Adrenal gland (tissue), 19 donors: ENCODE measurements at places on chromosomes 3 and 15.

DNA sequence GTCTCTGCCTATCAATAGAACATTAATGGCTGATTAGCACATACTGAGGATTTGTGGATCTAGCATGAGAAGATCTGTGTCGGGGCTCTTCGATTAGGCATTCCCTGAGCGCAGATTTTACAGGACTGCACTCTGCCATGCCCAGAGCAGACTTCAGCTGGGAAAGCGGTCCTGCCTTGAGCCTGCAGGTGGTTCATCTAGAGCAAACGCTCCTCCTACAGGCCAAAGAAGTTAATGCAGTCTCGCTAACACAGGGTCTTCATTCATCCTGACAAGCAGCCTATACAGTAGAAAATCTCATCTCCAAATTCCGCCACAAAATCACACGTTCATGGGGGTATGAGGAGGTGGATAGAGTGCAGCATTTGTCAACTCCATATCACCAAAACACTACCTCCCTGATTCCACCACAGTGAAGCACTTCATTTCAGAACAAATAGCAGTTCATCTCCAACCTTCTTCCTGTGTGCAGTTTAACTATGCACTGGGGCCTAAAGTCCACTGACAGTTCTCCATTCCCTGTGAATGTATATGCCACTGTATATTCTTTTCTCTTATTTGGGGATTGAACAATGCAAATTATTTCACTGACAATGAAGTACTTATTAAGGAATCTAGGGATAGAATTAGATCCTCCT lies 405.8 kb downstream of the IGSF11 start:
- peak; percentile 87 for DNase-seq
- H3K4me1 ChIP-seq: no peaks in the 10 kb centered on the region
- no peak overlapping the region for H3K27ac ChIP-seq
- no peaks in the 10 kb centered on the region for H3K27me3 ChIP-seq

GRCh38 chr15:55277715-55278114 lies 11.9 kb downstream of the RAB27A start:
- no peak for DNase-seq
- no peaks in the 10 kb centered on the region for H3K36me3 ChIP-seq
- peak overlapping the region; percentile 51 for H3K27ac ChIP-seq
- H3K27me3 ChIP-seq: no peaks in the 10 kb centered on the region

DNA sequence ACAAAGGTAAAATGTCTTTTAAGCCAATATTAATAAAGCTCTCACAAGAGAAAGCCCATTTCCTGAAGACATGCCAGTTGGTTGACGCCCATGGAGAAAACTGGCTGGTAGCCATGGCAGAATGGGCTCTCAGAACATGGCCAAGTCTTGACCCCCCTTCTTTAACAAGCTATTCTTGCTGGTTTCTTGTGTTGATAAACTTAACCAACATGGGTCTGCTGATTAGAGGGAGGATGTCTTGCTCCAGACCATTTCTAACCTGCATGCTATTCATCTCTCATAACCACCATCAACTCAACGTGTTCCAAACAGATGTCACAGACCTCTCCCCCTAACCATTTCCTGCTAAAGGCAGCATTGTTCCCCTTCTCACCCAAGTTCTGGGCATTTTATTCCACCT lies 25.7 kb downstream of the NTRK3 start:
- no peak for DNase-seq
- H3K27ac ChIP-seq: no peak overlapping the region
- no peak overlapping the region for H3K4me3 ChIP-seq
- H3K27me3 ChIP-seq: no peaks in the 10 kb centered on the region
- no peaks in the 10 kb centered on the region for H3K36me3 ChIP-seq

DNA sequence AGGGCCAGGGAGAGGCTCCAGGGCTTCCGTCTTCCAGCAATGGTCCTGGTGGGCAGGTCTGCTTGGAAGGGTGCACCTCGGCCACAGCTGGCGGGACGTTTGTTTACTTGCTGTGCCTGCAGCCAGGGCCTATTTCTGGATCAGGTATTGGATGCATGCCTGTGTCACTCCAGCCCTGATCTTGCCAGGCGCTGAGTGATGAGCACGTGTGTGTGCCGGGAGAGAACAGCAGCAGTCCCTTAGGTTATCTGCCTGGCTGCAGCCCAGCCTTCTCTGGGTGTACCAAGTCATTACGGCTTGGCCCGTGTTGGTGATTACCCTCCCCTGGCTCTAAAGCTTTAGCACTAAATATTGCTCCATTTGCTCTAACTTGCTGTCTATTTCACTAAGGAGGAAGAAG lies 14.9 kb downstream of the CCDC32 start:
- no peak overlapping the region for H3K27ac ChIP-seq
- no peak overlapping the region for H3K4me3 ChIP-seq
- no peaks in the 10 kb centered on the region for H3K36me3 ChIP-seq
- H3K27me3 ChIP-seq: no peaks in the 10 kb centered on the region
- DNase-seq: no peak
- no peaks in the 10 kb centered on the region for H3K4me1 ChIP-seq

DNA sequence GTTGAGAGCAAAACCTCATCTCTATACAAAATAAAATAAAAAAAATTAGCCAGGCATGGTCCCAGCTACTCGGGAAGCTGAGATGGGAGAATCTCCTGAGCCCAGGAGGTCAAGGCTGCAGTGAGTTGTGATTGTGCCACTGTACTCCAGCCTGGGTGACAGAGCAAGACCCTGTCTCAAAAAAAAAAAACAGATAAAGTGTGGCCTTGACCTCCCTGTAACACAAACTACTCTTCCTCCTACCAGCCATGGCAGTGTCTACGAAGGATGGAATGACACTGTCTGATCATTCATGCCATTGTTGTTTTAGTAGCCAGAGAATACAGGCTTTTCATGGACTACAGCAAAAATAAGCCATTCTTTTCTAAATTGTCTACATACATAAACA lies 117.1 kb upstream of the IQSEC1 start:
- H3K27ac ChIP-seq: no peak overlapping the region
- H3K27me3 ChIP-seq: no peaks in the 10 kb centered on the region
- no peak for DNase-seq
- peaks cover 6% of the 10 kb centered on the region for H3K4me1 ChIP-seq
- H3K36me3 ChIP-seq: no peaks in the 10 kb centered on the region

DNA sequence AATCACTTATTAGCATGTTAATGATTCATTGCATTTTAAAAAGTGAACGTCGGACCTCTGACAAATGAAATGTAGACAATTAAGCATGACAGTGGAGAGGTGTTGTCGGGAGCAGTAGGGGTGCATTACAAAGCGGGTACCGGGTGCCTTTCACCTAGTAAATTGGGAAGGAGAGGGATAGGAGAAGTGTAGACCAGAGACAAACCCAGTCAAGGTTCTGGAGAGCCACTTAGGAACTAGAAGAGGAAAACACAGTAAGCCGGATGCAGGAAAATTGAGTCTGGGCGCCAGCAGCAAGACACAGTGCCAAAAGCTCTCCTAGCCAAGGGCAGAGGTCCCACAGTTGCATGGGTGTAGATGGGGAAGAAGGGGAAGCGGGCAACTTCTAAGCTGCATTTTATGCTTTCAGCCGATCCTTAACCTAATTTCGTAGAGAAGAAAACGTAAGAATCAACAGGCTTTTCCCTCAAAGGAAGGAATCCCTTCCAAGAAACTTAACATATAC lies 3.1 kb upstream of the CERS3 start:
- no peaks in the 10 kb centered on the region for H3K4me1 ChIP-seq
- DNase-seq: no peak
- H3K27ac ChIP-seq: no peak overlapping the region
- H3K4me3 ChIP-seq: no peak overlapping the region
- H3K36me3 ChIP-seq: no peaks in the 10 kb centered on the region

- no peak for DNase-seq
- H3K4me1 ChIP-seq: peaks cover 25% of the 10 kb centered on the region
- peak overlapping the region; percentile 77 for H3K27ac ChIP-seq
- no peaks in the 10 kb centered on the region for H3K36me3 ChIP-seq
- H3K27me3 ChIP-seq: no peaks in the 10 kb centered on the region
Measured at GRCh38 chr3:97872525-97873042, 50.8 kb downstream of the CRYBG3 start.

GRCh38 chr3:72004749-72005292 lies 219.9 kb upstream of the PROK2 start:
- no peak overlapping the region for H3K4me3 ChIP-seq
- no peaks in the 10 kb centered on the region for H3K36me3 ChIP-seq
- no peaks in the 10 kb centered on the region for H3K4me1 ChIP-seq
- no peak for DNase-seq

- H3K4me3 ChIP-seq: no peak overlapping the region
- H3K27ac ChIP-seq: no peak overlapping the region
- H3K27me3 ChIP-seq: no peaks in the 10 kb centered on the region
Measured at GRCh38 chr3:126307591-126308393, 49.4 kb downstream of the KLF15 start.

- H3K4me1 ChIP-seq: no peaks in the 10 kb centered on the region
- H3K27ac ChIP-seq: no peak overlapping the region
Measured at GRCh38 chr3:99684644-99685043, 46.2 kb downstream of the COL8A1 start.

- H3K27ac ChIP-seq: no peak overlapping the region
- DNase-seq: no peak
- H3K27me3 ChIP-seq: no peaks in the 10 kb centered on the region
- H3K4me3 ChIP-seq: no peak overlapping the region
- H3K4me1 ChIP-seq: peaks cover 20% of the 10 kb centered on the region
- H3K36me3 ChIP-seq: no peaks in the 10 kb centered on the region
Measured at GRCh38 chr3:69761896-69762767, 22.9 kb downstream of the MITF start.

GRCh38 chr3:171654809-171655208 lies 155.5 kb downstream of the PLD1 start:
- DNase-seq: peak; percentile 73
- H3K4me3 ChIP-seq: no peak overlapping the region
- peaks cover 12% of the 10 kb centered on the region for H3K36me3 ChIP-seq
- peaks cover 25% of the 10 kb centered on the region for H3K4me1 ChIP-seq
- no peaks in the 10 kb centered on the region for H3K27me3 ChIP-seq

GRCh38 chr15:50358845-50359244 lies 3.8 kb upstream of the GABPB1 start:
- no peak for DNase-seq
- no peaks in the 10 kb centered on the region for H3K27me3 ChIP-seq
- H3K4me1 ChIP-seq: peaks cover 21% of the 10 kb centered on the region
- no peak overlapping the region for H3K27ac ChIP-seq

DNA sequence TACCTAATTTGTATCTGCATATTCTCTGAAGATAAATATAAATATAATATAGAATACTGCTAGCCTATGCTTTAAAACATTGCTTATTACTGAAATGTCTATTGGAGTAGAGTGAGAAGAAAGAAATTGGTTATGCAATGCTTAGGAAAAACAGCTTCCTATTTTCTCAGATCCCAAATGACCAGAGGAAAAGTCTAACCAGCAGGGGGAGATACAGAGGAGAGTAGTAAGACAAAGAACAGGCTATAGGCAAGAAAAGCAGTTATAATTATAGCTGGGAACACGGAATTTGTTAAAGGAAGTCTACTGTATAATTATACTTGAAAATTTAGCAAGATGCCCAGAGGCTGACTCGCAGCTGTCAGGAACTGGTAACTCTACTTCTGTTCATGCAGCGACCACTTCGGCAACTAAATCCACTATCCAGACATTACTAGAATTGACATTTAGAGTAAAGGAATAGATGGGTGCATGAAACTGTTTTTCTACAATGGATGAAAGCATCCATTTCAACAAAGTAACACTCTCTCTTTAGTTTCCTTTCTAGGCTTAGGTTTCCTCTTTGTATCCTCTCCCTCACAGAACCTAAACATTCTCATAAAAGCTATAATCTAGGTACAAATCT lies 97.2 kb downstream of the TBC1D5 start:
- no peak overlapping the region for H3K27ac ChIP-seq
- no peak for DNase-seq
- no peaks in the 10 kb centered on the region for H3K27me3 ChIP-seq
- no peaks in the 10 kb centered on the region for H3K4me1 ChIP-seq
- no peaks in the 10 kb centered on the region for H3K36me3 ChIP-seq

GRCh38 chr3:48431224-48432029 lies 1.5 kb upstream of the PLXNB1 start:
- H3K27ac ChIP-seq: no peak overlapping the region
- no peak overlapping the region for H3K4me3 ChIP-seq
- H3K36me3 ChIP-seq: peaks cover 20% of the 10 kb centered on the region
- peaks cover 17% of the 10 kb centered on the region for H3K4me1 ChIP-seq
- no peak for DNase-seq

DNA sequence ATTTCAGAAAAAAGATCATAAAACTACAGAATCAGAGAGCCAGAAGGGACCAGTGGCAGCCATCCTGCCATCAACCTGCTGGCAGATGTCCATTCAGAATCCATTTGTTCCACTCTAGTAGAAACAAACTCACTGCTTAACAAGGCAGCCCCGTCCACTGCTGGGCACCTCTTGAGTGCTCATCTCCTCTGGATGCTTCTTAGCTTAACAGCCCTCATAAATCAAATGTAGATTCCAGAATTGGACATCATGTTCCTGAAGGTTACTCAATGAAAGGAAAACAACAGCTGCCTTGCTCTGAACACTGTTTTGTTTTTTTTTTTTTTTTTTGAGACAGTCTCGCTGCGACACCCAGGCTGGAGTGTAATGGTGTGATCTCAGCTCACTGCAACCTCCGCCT lies 37.3 kb downstream of the ABCC5 start:
- no peak overlapping the region for H3K27ac ChIP-seq
- H3K4me3 ChIP-seq: no peak overlapping the region
- no peaks in the 10 kb centered on the region for H3K27me3 ChIP-seq
- no peaks in the 10 kb centered on the region for H3K4me1 ChIP-seq
- peaks cover 38% of the 10 kb centered on the region for H3K36me3 ChIP-seq
- DNase-seq: no peak

DNA sequence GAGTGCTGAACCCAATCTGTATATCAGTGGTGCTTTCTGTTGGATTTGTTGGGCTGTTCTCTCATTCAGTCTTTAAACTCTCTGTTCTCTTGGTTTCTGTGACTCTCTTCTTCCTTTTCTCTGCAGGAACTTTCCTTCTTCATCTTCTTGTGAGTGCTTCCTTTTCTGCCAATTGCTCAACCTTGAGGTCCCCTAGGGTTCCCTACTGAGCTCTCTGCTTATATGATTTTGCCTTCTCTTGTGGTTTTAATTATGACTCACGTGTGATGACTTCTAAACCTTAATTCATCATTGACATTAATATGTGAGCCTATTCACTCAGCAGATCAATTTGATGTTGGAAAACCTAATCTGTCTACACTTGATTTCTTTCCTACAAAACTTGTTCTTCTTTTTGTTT lies 39.4 kb downstream of the MOBP start:
- peaks cover 22% of the 10 kb centered on the region for H3K27me3 ChIP-seq
- no peak for DNase-seq
- no peaks in the 10 kb centered on the region for H3K4me1 ChIP-seq
- H3K36me3 ChIP-seq: no peaks in the 10 kb centered on the region
- H3K27ac ChIP-seq: no peak overlapping the region

DNA sequence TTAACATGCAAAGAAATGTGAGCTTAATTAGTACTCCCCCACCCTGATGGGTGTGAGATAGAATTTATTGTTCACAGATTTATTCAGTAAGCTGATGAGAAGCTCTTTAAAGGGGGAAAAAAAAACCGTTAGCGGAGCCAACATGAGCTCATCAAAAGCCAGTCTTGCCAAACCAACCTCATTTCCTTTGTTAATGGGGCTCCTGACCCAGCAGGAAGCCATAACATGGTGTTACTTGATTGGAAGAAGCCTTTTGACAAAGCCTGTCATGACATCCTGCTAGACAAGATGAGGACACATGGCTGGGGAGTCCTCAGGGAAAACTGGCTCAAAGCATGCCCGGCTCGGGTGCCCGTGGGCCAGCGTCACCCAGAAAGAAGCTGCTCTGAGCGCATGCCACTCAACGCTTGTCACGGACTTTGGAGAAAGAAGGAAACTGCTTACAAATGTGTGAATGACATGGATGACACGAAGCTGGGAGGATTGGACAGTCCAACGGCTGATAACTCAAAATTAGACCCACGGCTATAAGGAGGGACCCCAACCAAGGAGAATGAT lies 64.6 kb downstream of the SLCO2A1 start:
- H3K4me1 ChIP-seq: no peaks in the 10 kb centered on the region
- no peak overlapping the region for H3K4me3 ChIP-seq
- no peaks in the 10 kb centered on the region for H3K27me3 ChIP-seq
- no peaks in the 10 kb centered on the region for H3K36me3 ChIP-seq
- no peak for DNase-seq
